ENCODE measurements at places on chromosomes 13 and 19.

DNA sequence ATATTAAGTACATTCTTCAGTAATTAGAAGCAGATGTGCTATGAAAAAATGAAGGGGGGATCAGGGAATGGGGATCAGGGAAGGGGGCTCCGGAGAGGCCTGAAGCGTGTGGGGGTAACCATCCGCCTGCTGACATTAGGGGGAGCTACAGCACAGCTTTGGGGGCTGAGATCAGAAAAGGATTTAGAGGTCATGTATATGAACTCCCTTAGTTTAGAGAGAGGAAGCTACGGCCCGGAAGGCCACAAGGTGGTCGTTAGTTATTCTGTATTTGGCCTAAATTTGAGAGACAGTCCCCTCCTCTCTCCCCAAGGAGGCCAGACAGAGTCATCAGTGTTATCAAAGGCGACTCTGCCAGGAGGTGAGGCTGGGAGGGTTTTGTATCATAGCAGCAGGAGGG, 99.0 kb downstream of the TM9SF2 start:
- no peak for DNase-seq

GRCh38 chr13:88107570-88107969, 436.4 kb downstream of the SLITRK5 start:
- DNase-seq = no peak

DNA sequence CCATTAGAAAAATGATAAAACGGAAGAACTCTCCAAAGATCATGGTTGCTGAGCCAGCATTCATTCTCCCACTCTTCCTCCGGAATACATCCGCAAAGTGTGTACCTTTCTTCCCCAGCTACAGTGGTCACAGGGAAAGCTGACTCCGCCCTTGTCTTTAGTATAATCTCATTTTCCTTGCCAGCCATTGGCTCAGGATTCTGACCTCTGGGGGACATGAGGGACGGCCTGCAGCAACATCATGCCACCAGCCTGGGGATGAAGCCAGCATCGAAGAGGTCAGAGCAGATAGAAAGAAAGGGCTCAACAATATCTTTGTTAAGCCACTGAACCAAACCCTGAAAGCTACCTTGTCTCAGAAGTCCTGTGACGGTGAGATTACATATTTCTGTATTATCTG, 46.3 kb upstream of the TPP2 start:
- DNase-seq = no peak

DNA sequence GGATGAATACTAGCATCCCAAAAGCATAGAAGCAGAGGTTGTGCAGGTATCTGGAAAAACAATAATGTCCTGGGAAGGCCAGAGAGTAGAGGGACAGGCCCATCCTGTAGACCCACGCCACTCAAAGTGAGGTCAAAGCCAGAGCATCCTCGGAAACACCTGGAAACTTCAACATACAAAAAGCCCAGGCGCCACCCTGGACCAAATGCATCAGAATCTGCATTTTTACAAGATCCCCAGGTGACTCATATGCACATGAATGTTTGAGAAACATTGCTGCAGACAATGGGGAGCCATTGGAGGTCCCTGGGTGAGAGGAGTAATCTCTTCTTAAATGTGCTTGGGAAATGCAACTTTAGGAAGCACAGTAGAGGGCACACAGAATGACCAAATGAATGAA, 684.1 kb downstream of the DIAPH3 start:
- DNase-seq = no peak

- no peak for DNase-seq
Observed at GRCh38 chr13:84831666-84832657, 949.7 kb upstream of the SLITRK1 start.

- no peak for DNase-seq
Observed at GRCh38 chr19:13152356-13152973, 2.3 kb downstream of the IER2 start.

GRCh38 chr13:42007844-42008243, 40.6 kb upstream of the DGKH start:
- DNase-seq = no peak

DNA sequence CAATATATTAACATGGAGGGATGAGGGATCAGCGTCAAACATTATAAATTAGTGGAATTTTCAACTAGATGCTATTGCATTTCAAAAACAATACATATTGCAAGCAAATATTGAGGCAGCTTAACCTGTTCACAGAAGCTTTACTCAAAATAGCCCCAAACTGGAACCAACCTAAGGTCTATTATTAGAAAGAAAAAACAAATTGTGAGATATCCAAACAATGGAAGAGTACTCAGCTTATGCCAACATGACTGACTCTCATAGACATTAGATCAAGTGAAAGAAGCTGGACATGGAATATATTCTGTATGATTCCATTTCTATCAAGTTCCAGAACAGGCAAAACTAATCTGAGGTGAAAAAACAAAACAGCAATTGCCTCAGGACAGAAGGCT, 27.6 kb upstream of the NEK3 start:
- DNase-seq = no peak

GRCh38 chr19:1882089-1882785, 3.1 kb downstream of the ABHD17A start:
- DNase-seq = no peak

DNA sequence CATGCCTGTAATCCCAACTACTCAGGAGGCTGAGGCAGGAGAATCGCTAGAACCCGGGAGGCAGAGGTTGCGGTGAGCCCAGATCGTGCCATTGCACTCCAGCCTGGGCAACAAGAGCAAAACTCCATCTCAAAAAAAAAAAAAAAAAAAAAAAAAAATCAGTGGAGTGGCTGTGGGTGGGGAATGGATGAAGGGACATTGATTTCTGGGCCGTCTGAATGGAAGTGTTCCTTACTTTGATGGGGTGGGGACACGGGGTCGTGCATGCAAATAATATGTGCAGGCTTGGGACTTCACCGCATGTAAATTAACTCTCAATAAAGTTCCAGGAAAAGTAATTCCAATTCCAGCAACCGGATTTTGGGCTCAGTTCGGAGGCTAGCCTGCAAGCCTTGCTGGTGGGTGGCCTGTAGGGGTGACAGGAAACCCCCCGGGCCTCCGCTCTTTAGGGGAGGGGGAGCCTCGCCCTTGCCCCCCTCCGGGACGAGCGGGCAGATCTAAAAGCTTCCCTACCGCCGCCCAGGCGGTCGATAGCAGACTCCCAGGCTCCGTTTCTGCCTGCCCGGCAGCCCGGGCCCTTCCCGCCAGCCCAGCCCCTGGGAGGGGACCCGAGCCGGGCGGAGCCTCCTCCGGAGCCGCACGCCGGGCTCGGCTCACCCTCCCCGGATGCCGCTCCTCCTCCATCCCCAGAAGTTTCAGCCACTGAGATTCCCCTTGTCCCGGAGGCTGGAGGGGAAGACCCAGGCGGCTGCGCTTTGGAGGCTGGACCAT, 48.0 kb upstream of the ADGRE5 start:
- DNase-seq = no peak

GRCh38 chr13:114106526-114106925, 25.9 kb downstream of the RASA3 start:
- peak; percentile 39 for DNase-seq

DNA sequence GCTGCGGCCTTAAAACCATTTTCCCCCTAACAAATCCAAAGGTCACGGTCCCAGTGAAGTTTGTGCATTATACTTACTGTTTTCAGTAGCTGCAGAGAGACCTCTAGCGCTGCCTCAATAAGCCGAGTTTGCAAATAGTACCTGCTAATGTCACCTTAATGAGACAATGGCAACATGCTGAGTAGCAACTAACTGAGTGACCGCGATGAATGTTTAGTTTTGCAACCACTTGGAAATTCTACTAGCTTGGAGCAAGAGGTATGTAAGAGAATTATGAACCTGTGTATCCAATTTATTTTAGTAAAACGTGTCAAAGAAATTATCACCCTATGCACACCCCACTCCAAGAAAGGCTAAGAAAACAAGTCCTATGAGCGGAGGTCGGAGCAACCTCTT, 1.2 kb downstream of the KPNA3 start:
- DNase-seq = no peak

DNA sequence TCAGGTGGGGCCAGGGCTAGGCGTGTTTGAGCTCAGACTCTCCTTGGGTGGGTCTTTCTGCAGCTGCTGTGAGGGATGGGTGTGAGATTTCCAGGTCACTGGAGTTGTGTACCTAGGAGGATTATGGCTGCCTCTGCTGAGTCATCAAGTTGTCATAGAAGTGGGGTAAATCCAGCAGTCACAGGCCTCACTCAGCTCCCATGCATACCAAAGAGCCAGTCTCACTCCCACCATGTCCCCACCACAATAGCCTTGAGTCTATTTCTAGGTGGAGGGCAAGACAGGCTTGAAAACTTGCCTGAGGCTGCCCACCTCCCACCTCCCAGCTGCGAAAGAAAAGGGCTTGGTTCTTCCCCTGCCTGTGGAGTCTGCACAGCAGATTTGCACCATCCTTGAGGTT, 194.0 kb upstream of the PCDH17 start:
- no peak for DNase-seq

DNA sequence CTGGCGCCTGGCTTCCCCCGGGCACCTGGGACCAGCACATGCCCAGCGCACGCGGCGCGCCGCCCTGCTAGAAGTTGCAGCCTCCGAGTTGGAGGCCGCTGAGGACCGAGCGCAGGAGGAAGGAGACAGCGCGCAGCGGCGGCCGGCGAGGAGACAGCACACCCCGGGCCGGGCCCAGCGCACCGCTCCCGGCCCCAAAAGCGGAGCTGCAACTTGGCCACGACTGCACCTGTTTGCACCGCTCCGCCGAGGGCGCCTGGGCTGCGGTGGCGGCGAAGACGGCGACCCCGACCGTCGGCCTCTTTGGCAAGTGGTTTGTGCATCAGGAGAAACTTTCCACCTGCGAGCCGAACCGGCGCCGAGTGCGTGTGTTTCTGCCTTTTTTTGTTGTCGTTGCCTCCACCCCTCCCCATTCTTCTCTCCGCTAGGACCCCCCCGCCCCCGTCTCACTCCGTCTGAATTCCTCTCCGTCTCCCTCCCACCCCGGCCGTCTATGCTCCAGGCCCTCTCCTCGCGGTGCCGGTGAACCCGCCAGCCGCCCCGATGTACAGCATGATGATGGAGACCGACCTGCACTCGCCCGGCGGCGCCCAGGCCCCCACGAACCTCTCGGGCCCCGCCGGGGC, at the start of gene SOX1:
Gene SOX1, plus strand, starts transcription at position 34 of the 626 bp plus-strand sequence. Its CDS starts 510 bp downstream, at position 544.
- DNase-seq = no peak

GRCh38 chr19:39224910-39225309, 19.9 kb downstream of the IFNL3 start:
- DNase-seq = no peak

GRCh38 chr19:49430678-49431329, 5.6 kb downstream of the GFY start:
- no peak for DNase-seq

DNA sequence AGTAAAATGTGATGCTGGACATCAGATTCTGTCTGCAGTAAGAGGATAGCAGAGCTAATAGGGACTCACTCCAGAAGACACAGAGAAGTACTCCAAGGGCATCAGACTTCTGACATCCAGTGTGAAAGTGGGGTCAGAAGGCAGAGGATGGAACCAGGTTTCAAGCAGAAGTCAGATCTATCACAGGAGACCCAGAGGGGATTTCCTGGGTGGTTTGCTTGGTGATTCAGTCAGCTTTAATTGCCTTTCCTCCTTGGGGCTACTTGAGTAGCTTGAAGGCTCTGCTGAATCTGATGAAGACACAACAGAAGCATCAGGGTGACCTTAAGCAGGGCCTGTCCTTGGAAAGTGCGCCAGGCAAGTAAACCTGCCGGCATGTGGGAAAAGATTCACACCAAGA, 300.6 kb downstream of the COG6 start:
- no peak for DNase-seq

DNA sequence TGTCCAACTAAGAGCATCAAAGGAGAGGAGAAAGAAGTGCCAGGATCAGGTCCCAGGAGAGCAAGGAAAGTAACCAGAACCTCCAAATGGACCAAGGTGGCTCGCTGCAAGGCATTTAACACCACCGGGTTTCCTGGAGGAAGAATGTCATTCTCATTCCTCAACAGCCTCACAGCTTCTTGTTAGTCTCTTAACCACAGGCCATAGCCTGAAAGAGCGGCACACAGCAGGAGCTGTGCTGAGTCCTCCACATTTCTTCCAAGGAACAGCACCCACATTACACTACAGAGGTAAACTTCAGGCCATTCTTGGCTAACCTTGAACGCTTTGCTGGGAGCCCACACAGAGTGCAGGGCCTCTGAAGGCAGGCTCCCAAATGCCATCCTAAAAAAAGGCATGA, 23.6 kb downstream of the DOCK9 start:
- no peak for DNase-seq

- DNase-seq = no peak
Observed at GRCh38 chr13:61086087-61086486, 329.6 kb downstream of the PCDH20 start.

DNA sequence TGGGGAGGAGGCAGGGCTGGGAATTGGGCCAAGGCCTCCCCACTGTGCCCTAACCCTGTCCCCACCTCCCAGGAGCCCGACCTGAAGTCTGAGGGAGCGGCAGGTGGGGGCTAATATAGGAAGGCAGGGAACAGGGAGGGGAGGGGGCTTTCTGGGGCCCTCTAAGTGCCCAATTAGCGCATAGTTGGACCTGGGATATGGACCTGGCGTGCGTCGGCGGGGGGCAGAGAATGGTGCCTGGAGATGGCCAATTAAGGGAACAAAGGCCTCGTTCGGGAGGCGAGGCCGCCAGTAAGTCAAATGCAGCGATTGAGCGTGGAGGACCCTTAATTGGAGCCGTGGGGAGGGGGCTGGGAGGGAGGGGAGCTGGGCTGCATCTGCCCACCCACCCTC, at the start of gene C19orf85:
Gene C19orf85, minus strand, starts transcription at position 90 of the 393 bp plus-strand sequence. CDS start 197 bp downstream, outside the sequence.
- no peak for DNase-seq

DNA sequence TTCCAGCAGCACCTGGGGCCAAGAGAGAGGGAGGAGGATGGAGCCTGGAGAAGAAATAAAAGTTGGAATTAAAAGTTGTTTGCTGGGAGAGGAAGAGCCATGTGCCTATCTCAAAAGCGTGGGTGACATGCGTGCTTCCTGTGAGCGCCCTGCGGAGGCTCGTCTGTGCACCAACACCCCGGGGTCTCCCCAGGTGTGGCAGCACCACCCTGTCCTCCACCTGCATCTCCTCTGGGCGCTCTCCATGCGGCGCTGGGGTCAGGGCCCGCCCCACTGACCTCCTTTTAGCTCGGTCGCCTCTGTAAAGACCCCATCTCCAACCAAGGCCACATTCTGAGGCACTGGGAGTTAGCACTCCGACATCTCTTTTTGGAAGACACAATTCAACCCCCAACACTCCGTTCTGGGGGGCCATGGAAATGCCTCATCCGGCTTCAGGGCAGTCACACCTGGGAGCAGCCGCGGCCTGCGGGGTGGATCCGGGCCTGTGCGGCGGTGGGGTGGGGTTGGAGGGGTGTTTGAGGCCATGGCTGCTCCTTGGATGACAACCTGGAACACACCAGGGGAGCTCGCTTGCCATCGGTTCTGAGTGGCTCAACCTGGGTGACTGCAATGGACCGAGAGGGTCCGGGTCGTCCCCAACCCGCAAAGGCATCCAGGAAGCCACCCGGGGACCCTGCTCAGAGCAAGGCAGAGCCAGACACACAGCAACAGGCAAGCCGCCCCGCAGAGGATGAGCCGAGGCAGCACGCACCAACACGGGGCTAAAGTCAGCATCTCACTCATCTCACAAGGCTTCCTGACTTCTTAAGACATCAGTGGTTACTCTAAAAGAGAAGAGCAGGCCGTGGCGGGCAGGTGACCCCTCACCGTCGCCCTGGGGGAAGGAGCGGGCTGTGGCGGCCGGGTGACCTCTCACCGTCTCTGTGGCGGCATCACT, 79.4 kb upstream of the MCF2L start:
- no peak for DNase-seq

Measured in breast epithelium (tissue), 4 donors.